ENCODE measurements at places on chromosomes 5 and 9.
A peak's percentile ranks its signal among the peaks of the same experiment; 100 is the strongest.

DNA sequence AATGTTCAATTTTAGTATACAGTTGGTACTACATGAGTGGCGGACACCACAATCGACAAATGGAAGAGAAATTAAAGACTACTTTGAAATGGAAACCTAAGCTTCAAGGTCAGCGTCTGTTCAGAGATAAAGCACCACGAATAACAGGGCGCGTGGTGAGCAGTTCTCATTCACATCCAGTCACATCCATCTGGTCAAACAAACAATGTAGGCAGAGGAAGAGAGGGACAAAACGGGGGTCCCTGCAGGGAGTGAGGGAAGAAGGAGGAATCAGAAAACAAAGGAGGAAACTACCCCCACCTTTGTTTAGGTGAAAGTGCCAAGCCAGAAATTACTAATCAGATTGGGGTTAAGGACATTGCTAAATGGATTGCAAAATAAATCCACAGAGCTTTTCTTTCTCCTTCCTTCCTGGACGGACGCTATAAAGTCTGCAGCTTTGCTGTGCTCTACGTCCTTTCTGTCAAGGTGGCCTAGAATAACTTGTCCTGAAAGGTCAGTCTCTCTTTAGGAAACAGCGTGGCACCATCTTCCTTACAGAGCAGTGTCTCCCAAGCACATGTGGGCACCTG is 138.6 kb downstream of the ENTREP1 start:
- DNase-seq: no peak

DNA sequence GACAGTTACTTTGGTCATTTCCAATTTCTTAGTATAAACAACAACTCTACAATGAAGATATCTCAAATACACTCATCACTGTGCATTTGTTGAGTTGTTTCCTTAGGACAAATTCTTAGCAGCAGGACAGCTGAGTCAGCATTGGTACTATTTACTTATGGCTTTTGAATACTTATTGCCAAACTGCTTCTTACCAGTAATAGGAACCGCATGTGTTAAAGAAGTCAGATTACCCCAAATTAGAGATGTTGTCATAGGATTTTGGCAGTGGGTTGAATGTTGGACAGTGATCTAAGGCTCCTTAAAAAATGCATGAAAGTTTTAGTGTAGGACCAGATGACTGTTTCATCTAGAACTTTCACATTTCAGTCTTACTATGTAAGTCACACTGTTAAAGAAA is 280.1 kb upstream of the DMRT1 start:
- DNase-seq: no peak

DNA sequence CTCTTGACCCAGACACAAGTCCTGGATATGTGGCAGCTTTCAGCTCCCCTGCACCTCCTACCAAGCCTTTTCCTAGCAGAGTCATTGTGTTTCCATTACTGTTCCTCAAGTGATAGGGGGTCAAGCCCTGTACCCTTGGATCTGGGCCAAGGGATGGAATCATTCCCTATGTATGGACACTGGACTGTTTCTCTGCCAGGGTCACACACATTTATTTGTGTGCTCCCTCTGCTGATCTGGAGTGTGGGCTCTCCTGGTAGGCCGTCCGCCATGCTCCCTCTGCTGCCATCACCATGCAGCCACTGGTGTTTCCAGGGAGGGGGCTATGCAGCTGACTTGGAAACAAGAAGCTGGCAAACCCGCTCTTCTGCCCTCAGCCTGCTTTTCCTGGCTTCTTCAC is 9.5 kb downstream of the GM2A start:
- DNase-seq: no peak

GRCh38 chr9:133074111-133074651 is 12.4 kb downstream of the CEL start:
- DNase-seq: peak; percentile 78

GRCh38 chr9:129650680-129651235 is 8.8 kb upstream of the ASB6 start:
- no peak for DNase-seq

DNA sequence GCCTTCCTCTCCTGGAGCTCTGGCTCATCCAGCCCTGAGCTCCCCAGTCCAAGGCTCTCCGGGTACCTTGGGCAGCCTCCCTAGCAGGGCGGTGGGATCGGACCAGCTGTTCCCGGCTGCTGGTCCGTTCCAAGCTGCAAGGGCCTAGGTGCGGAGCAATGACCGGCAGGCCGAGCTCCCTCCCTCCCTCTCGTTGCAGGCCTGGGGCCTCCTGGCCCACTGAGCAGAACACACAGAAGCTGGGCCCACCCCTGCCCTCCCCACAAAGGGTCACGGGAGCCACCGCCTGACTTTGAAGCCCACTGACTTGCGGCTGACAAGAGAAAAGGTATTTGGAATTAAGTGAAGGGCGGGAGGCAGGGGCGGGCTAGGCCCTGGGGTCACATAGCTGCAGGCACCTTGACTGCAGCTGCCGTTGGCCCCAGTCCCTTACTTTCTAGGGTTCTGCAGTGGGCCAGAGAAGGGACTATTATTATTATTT is 104.7 kb upstream of the IER5L start:
- DNase-seq: no peak

DNA sequence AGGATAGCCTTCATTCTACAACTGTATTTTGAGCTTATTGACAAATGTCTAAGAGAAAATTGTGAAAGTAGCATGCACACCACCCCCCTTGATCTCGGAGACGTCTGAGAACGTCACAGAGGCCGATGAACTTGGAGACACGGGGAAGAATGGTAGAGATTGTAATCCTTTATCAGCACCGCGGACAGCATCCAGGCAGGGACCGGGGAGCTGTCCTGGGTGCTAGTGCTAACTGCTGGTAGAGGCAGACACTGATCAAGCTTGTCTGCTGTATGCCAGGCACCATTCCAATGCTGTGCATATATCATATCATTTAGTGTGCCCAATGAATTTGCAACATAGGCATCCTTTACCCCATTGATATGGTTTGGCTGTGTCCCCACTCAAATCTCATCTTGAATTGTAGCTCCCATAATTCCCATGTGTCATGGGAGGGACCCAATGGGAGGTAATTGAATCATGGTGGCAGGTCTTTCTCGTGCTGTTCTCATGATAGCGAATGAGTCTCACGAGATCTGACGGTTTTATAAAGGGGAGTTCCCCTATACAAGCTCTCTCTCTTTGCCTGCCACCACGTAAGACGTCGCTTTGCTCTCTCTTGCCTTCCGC is 98.8 kb downstream of the LHX2 start:
- DNase-seq: peak; percentile 59

DNA sequence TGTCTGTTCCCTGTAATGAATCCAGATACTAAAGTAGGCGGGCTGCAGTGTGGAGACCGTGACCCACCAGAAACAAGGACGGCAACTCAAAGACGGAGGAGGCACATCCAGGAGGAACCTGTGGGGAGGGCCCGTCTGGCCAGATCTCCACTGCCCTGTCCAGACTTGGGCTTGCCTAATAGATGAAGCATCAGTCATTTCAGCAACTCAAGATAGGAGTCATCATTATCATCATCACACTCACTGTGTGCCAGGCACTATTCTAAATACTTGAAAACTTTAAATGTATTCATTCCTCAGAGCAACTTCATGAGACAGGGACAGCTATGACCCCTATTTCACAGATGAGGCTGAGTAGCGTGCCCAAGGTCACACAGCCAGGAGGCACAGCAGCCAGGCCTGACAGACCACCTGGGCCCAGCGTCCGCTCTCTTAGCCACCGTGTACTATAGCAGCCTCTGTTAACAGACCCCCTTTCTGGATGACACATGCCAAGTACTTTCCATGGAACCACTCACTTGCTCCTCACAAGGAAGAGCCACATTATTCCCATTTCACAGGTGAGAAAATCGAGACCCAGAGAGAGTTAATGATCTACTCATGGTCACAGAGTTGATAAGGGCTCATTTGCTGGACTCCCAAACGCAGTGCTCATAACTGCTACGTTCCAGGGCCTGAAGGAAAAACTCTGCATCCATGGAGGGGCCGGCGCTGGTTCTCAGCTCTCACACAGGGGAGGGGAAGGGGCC is 4.9 kb upstream of the IL4 start:
- DNase-seq: no peak

- peak; percentile 60 for DNase-seq
These were observed 166.8 kb downstream of the HSD17B3 start for GRCh38 chr9:96135076-96135752.

- peak; percentile 61 for DNase-seq
These were observed 21.0 kb upstream of the RAB14 start for GRCh38 chr9:121222524-121223171.
